Dermis microvascular lymphatic vessel endothelial cell (primary cell): ENCODE measurements at places on chromosomes 6 and 20. TPM values are rescaled to one million over a fixed set of nuclear protein-coding genes. Genes with fewer than 3 reads are reported as not detected.

GRCh38 chr6:130677312-130677711 lies 149.9 kb upstream of the SMLR1 start:
- no peak for DNase-seq

- no peak for DNase-seq
These were observed 16.1 kb upstream of the KIAA0408 start for GRCh38 chr6:127475135-127475822.

DNA sequence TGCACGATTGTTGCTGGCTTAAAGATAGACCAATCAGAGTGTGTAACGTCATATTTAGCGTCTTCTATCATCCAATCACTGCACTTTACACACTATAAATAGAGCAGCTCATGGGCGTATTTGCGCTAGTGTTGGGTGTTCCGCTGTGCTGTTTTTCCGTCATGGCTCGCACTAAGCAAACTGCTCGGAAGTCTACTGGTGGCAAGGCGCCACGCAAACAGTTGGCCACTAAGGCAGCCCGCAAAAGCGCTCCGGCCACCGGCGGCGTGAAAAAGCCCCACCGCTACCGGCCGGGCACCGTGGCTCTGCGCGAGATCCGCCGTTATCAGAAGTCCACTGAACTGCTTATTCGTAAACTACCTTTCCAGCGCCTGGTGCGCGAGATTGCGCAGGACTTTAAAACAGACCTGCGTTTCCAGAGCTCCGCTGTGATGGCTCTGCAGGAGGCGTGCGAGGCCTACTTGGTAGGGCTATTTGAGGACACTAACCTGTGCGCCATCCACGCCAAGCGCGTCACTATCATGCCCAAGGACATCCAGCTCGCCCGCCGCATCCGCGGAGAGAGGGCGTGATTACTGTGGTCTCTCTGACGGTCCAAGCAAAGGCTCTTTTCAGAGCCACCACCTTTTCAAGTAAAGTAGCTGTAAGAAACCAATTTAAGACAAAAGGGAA lies 57.9 kb downstream of the TRIM38 start:
- peak; percentile 94 for DNase-seq

DNA sequence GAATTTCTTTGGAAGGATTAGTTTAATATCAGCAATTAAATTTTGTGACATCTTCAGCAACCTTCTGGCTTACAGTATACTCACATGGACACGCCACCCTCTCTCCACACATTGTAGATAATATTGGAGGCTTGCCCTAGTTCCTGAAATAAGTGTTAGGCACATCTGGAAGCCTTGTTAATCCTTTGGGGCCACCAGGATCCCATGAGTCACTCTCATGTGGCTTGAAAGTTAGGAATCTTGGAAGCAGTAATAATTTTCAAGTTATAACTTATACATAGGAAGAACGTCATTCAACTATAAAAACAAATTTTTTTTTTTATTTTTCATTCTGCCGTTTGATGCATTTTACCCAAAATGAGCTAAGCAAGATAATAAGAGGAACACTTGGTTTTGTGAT lies 20.5 kb downstream of the LAMA4 start:
- no peak for DNase-seq

GRCh38 chr6:105374010-105374420 lies 28.9 kb downstream of the PREP start:
- DNase-seq = peak; percentile 56

- peak; percentile 48 for DNase-seq
These were observed 129.5 kb downstream of the NFATC2 start for GRCh38 chr20:51412951-51413481.

DNA sequence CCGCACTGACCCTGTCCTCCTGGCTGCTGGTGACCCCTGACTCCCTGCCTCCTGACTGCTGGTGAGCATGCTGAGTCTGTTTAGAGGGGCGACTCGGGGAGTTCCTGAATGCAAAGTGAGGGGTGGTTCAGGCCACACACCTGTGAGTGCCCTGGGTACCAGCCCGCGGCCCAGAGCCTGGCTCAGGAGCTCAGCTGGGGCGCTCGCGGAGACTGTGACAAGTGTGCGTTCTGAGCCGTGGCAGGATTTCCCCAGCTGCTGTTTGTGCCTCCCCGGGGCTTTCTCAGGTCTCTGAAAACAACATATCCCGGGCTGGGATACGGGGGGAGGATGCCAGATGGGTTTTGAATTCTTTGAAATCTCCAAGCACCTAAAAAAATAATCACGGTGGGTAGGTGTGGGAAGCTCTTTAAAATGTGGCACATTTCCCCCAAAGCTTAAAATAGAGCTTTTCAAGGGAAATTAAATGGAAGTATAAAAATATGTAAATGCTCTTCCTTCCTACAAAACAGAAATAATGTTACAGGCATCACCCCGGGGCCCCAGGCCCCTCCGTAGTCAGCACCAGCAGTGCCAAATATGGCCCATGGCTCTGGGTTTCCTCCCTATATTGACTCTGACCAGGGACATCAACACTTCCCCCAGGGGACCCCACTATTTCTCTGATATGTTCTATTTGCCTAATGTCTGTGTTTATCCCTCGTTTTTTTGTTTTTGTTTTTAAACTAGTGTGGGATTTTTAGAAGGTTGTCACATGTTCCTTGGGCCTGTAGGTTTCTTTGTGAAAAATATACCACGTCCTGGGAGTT lies 49.9 kb upstream of the TAGAP start:
- DNase-seq = no peak

- no peak for DNase-seq
These were observed 76.2 kb downstream of the TCP11 start for GRCh38 chr6:35064757-35065440.

- DNase-seq = no peak
These were observed 33.5 kb downstream of the DYNLT1 start for GRCh38 chr6:158611039-158611438.

DNA sequence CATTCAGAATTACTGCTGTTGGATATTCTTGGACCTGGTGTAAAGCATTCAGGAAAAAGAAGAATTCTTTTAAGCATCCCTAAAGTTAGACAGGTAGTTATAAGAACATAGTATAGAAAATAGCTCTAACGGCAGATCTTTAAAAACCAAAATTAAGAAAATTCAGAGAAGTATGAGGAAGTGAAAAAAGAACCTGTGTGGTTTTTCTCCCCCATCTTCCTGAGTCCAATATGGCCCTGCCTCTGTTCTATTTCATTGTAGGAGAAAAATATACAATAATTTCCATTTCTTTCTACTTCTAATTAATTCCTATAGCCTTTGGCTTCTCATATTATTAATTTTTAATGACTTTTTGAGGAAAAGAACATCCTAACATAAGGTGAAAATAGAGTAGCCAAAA lies 47.1 kb downstream of the FHL5 start:
- DNase-seq = no peak

DNA sequence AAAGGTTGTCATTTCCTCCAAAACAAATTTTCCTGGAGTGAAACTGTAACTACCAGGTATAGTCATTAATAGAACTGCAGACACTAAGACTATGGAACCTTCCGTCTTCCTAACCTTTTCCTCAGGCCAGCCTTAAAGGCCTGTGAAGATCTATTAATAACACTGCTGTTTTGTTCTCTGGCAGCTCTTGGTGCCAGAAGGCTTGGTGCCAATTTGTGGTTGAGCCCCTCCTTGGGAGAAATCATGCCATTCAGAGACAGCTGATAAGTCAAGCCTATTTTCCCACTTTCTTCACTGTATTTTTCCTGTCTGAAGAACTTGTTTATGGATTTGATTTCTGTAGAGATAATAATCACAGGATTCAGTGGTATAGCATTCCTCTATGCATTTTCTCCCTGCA lies 64.8 kb downstream of the HCRTR2 start:
- no peak for DNase-seq

- no peak for DNase-seq
These were observed 73.7 kb upstream of the CITED2 start for GRCh38 chr6:139448051-139448649.

- no peak for DNase-seq
These were observed 18.6 kb upstream of the NT5E start for GRCh38 chr6:85431271-85431670.

DNA sequence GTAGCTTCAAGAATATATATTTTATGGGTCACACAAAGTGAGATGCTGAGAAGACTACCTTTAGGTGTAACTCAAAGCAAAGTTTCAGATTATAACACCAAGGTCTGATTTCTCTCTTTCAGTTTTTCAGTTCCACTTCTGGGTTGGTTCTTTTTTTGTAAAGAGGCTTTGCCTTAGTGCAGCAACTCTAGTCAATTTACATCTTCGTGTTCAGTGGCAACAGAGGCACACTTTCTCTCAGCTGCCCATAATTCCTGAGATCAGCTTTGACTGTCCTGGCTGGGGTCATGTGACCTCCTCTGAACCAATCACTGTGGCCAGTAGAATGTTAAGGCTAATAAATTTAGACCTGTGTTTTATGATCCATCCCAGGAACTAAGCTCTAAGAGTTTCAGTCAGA lies 120.2 kb downstream of the TINAG start:
- no peak for DNase-seq

- DNase-seq = no peak
These were observed 96.7 kb downstream of the HDGFL1 start for GRCh38 chr6:22666021-22666420.

Gene CLPSL1
- total RNA-seq = not detected in 2 replicates

Gene HLA-DOB
- under 0.01 and 0.13 TPM in 2 replicates for total RNA-seq

Gene GJA10
- total RNA-seq = not detected in 2 replicates

Gene GRIK2
- total RNA-seq = not detected in 2 replicates

Gene CCN6
- not detected in 2 replicates for total RNA-seq

Gene GUCA1A
- not detected in 2 replicates for total RNA-seq

Gene FNDC11
- 1.1 and 1.3 TPM in 2 replicates for total RNA-seq
